ENCODE measurements at places on chromosomes 2 and 18. TPM values are rescaled to one million over a fixed set of nuclear protein-coding genes. Genes with fewer than 3 reads are reported as not detected.

DNA sequence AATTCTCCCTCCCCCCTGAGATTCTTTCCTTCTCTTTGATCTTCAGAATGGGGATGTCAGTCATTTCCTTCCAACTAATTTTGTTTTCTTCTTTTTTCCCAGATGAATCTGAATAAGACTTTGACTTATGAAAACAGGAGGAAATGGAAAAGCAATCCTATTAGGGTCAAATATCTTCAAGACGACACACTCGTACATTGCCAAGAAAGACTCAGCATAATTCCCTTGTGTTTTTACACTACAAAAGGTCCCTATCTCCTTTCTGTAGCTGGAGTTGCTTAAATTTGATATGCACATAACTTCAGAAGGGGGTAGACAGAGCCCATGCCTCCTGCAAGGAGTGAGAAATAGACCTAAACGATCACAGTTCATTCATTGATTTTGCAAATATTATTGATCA is 230.3 kb upstream of the RBBP8 start:
- no peak for DNase-seq

DNA sequence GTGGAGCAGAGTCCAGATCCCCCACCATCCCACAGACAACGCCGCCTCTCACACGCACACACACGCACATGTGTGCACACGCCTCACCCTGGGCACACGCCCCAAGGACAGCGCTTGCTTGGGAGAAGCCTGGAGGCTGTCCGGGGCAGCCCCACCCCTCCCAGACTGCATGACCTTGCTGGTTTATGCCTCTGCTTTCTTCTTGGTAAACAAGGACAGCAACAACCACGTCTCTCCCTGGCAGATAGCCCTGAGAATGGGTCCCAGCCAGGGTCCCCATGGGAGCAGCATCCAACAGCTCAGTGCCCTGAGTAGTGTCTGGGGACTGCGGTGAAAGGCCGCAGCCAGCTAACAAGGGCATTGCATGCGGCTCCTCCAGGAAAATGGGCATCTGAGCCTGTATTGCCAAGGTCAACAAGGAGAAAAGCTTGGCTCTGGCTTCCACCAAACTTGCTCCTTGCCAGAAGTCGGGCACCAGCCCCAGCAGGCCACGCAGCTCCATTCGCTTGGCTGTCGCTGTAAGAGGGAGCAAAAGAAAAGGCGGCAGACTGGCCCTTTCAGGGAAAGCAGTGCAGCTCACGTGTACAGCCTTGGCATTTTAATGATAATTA is 234.6 kb downstream of the EIPR1 start:
- DNase-seq: no peak

The ELOA2 gene
- not detected for total RNA-seq

The MYCN gene
- 16.7 TPM for total RNA-seq

DNA sequence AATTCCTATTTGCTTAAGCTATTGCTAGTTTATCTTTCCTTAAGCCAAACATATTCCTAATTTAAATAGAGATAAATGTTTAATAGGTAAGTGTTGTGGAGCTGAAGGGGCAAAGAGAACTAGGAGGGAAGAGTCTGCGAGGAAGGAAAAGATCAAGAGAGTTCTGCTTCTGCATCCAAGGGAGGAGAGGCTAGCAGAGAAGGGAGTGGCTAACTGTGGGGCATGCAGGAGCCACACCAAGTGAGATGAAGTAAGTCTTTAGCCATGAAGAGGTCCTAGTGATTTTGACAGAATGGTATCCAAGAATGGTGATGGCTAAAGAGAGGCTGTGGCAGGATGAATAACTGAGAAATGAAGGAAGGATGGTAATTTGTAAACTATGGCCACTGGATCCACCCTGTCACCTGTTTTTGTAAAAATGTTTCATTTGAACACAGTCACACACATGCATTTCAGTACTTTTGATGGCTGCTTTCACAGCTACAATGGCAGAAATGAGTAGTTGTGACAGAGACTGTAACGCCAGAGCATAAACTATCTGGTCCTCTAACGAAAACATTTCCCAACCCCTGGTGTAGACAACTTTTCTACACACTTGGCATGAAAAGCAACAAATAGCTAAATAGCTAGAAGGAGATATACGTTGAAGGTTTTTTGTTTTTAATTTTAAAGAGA is 15.6 kb downstream of the TPGS2 start:
- DNase-seq: no peak

The TRPM8 gene
- total RNA-seq: 0.84 TPM

DNA sequence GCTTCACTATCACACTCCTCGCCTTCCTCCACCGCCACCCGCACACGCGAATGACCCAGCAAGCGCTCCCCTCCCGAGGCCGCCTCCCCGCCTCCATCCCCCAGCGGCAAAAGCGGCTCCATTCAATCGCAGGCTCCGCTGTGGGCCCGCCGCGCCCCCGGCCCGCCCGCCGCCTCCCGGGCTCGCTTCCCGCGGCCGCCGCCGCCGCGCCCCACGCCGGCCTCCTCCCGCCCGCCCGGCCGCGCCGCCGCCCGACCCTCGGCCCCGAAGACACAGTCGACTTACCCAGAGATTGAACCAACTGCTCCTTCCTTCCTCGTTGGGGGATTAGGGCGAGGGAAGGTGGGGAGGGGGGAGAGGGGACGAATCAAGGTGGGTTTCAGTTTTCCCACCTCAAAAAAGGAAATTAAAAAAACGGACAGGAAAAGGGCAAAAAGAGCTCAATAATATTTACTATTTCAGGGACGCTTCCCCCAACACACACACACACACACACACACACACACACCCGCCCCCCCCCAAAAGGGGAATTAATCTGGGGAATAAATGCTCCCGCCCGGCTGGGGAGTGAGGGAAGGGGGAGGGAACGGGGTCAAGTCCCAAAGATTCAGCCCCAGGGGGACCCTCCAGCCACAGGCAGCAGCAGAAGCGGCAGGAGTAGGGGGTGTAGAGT is 743 bp downstream of the XPO1 start:
- peak; percentile 54 for DNase-seq

The IL1A gene
- total RNA-seq: 2.3 TPM

The IKZF2 gene
- 13.9 TPM for total RNA-seq

The EPAS1 gene
- 98.3 TPM for total RNA-seq

GRCh38 chr2:238874330-238875050 is 26.6 kb downstream of the TWIST2 start:
- no peak for DNase-seq

The PECR gene
- total RNA-seq: 32.4 TPM

GRCh38 chr18:54069729-54070128 is 154.7 kb downstream of the MBD2 start:
- DNase-seq: no peak

DNA sequence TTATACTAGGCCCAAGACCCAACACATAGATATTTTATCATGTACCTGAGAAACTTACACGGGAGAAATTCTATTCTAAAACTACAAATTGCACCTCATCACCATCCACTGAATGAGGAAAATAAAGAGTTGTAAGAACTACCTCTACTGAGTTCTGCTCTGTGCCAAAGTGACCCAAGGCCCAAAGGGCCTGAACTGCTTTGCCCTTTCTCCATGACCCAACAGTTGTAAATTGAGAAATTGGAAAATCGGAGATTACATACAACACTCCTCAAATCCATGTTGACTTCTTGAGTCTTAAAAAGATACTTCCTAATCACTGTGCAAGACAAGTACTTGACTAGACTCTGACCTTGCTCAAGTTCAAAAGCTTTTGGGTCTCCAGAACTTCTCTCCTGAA is 8.8 kb downstream of the NR4A2 start:
- no peak for DNase-seq

The PXDN gene
- 78.8 TPM for total RNA-seq

GRCh38 chr2:157923598-157924217 is 47.6 kb upstream of the ACVR1 start:
- DNase-seq: no peak

DNA sequence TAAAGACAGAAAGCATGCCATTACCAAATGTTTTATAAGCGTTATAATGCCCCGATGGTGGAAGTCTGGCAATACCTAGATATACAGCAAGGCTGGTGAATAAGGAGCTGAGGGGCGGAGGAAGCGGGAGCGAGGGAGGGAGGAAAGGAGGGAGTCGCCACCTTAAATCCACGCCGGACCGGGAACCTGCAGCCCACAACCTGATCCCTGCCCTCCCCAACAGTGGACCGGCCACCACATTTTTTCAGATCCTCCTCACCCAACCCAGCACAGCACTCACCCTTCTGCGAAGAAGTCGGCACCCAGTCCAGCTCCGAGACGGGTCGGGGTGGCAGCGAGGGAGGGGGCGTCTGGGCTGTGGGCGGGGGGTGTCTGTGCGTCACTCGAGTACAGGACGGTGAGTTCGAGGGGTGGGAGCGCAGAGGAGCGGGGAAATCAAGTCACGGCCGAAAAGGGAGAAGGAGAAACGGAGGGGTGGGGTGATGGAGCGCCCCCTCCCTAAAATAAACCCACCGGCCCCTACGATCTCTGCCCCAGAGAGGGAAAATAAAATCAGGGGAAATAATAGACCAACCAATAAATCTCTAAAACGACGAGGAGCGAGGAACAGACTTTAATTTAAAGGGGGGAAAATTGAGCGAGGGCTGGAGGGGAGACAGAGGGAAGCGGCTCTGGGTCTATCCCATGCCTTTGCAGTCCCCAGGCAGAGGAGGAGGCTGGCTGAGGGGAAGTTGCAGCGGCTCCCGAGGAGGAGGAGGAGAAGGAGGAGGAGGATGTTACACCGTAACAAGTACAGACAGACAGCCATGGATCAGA is 96.5 kb upstream of the SERTAD2 start:
- DNase-seq: peak; percentile 74

GRCh38 chr2:226362980-226363379 is 436.6 kb downstream of the IRS1 start:
- DNase-seq: peak; percentile 10

The TUBB8B gene
- total RNA-seq: not detected

- peak; percentile 54 for DNase-seq
These were observed 14.1 kb upstream of the KLF11 start for GRCh38 chr2:10028988-10029874.

DNA sequence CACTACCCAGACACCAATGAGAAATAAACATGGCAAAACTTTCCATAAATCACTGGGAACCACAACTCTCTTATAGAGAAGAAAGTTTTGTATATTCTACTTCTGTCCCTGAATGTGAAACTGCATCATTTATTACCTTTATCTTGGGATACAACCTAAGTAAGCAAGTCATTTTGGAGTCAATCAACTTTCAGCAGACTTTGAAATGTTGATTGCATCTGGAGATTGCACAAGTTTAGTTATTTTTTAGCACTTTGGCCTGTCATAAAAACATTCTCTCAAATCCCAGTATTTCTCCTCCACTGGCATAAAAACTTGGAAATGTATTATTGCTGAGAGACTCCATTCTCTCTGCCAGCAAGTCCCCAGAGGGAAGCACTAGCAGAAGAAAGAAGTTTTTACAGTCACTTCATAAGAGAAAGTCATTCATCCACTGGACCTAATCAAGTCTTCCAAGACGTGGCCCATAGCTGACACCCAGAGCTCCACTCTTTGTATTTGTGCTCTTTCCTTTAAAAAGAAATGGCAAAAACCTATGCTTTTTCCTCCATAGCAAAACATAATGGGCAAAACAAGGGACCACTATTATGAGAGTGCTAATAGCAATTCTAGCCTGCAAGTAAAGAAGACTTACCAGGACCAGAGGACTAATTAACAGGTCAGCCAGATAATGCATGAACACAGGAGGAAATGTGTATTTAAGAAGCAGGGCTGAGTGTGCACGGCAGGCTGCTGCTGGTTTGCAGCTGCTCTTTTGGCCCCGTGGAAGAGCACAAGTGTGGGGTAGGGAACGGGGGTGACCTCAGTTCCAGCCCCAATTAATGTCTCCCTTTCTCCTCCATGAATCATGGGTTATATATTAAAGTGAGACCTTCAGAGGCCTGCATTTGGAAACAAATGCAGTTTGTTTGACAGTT is 171.5 kb downstream of the INO80D start:
- peak; percentile 25 for DNase-seq

GRCh38 chr2:2779727-2780126 is 448.7 kb upstream of the MYT1L start:
- no peak for DNase-seq

DNA sequence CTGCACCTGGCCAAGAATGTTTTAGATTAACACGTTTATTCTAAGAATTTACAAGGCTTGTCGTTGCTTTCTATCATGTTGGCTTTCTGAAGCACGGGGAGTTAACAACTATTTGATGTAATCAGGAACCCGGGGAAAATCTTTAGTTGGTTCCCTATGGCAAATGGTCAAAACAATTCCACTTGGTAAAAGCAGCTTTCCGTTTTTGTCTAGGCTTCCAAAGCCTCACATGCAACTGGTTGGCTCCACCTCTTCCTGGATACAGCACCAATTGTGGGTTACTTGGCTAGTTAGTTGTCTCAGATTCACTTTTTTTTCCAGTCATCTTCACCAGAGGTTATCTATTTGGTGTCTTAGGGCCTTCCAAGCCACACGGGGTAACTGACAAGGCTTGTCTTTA is 2.8 kb downstream of the COLEC12 start:
- no peak for DNase-seq

DNA sequence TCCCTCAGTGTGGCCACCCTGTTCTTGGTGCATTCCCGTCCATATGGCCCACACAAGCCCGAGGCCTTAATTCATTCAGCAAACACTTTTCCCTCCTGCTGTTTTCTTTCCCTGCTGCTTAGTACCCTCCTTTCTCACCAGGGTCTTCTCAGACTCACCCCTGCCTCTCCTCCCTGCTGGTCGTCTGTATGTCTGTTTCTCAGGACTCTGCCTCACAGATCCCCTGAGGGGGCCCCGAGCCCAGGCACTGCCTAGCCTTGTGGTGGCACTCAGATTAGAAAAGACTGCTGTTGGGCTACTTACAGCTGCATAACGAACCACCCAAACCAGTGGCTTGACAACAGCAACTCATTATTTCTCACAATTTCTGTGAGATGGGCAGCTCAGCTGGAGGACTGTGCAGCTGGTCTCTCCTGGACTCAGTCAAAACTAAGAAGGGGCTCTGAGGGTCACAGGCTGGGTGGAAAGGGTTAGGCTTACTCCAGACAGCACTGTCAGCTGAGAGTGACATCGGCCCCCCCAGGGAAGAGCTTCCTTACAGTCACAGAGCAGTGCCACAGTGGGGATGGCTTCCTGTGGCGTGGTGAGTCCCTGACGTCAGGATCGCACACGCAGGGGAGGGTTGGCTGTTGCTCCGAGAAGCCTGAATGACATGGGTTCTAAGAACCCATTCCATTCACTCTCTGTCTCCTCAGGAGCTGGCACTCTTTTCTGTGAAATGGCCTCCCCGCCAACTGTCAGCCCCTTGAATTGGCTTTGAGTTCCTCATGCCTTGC is 139.0 kb downstream of the UXS1 start:
- no peak for DNase-seq

The GKN2 gene
- not detected for total RNA-seq

Measured in hepatocyte (in vitro differentiated cells).